Stimulated activated CD4-positive, alpha-beta T cell treated with anti-CD3 and anti-CD28 coated beads, Interleukin-2, amount 100 ng/mL, for 4 hours (primary cell): ENCODE measurements at places on chromosomes 3 and 15.

DNA sequence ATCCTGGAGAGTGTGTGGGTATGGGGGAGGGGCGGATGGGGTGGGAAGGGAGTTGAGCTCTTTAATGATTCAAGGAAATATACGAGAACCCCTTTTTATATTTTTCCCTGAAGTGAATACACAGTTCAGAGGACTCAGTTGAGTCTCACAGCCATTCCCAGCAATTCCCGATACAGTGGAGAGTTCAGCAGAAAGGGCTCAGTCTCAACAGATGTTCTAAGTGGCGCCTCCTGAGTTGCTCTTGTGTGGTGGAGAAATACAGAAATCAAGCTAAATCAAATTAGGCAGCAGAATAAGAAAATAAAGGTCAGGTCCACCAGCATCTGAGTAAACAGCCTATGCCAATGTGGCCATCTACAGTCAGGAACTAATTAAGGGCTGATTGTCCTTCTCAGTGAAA is 372.1 kb downstream of the NR2F2 start:
- no peak for DNase-seq

GRCh38 chr15:62756326-62756994 is 286.1 kb upstream of the TPM1 start:
- no peak for DNase-seq

GRCh38 chr15:78341057-78341987 is 1.2 kb downstream of the CRABP1 start:
- no peak for DNase-seq

- peak; percentile 78 for DNase-seq
These were observed at the start of gene ARHGAP31 for GRCh38 chr3:119293871-119294695. Gene ARHGAP31, plus strand, starts transcription at chr3:119294383. Its CDS starts 522 bp downstream, at chr3:119294905.

DNA sequence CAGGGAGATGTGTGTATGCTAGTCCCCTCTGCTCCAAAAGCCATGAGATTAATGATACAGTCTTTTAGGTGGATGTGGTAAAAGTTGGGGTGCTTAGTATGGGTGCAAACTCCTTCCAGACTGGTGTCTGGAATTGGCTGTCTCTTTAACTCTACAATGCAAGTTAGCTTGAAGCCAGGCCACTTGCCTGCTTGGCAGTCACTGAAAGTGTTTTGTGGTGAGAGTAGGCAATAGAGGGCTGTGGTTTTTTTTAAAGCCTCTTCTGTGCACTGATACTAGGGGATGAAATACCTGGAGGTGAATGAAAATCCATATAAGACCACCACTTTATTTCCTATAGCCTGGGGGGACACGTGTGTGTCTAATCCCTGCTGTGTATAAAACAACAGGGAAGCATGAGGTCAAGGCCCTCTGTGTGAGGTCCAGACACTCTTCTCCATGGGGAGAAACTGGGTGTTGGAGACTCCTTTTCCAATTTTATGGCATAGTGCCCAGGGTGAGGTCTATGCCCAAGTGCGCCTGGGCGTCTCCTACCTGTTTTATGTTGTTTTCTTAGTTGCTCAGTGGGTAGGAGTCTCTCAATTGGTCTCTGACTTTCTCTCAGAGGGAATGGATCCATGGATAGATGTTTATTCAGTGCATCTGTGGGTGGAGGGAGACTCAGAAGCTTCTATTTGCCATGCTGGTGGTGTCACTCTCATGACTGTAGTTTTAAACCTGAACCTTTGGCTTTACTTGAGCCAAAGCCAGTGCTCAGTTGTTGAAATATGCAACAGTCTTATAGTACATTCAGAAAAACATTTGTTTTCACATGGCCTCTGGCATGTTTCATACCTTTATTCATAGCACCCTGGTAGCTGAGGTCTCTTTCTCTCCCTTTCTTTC is 327.8 kb upstream of the ATP11B start:
- no peak for DNase-seq

DNA sequence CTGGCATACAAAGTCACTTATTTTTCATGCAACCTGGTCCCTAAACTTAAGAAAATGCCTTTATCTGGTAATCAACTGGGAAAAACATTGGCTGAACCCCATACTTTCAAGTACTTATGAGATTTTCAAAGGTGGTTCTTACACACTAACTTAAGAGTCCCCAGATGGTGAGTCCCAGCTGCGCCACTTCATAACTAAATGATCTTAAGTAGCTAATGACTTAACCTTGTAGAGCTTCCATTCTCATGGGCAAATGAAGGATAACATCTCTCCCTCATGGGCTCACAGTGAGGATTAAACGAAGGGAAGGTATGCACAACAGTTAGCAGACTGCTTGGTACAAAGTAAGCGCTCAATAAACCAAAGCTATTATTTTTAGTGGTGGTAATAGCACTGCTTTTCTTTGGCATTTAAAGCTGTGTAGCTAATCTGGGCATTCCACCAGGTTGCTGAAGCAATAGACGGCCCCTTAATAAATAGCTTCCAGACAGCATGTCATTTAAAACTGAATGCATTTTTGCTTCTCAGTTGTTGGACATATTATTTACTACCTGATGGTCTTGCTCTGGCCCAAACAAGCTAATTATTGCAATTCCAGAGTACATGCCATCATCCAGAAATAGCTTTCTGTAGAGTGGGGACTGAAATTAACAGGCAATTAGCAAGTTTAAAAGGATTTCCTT is 55.4 kb downstream of the LIPC start:
- no peak for DNase-seq

DNA sequence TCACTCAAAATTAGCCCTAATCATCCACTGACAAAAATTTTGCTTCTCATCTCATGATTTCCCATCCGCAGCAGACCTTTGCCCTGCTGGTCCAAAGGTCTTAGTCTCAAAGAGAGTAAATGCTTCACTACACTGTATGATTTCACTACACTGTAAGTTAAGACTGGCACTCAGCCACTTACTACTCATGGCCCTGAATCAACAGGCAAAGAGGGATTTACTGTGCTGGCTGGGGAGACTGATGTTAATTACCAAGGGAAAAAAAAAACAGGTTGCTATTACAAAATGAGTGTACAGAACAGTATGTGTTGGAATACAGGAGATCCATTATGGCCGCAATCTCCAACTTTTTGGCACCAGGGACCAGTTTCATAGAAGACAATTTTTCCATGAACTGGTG is 214.8 kb downstream of the ZMAT3 start:
- no peak for DNase-seq

DNA sequence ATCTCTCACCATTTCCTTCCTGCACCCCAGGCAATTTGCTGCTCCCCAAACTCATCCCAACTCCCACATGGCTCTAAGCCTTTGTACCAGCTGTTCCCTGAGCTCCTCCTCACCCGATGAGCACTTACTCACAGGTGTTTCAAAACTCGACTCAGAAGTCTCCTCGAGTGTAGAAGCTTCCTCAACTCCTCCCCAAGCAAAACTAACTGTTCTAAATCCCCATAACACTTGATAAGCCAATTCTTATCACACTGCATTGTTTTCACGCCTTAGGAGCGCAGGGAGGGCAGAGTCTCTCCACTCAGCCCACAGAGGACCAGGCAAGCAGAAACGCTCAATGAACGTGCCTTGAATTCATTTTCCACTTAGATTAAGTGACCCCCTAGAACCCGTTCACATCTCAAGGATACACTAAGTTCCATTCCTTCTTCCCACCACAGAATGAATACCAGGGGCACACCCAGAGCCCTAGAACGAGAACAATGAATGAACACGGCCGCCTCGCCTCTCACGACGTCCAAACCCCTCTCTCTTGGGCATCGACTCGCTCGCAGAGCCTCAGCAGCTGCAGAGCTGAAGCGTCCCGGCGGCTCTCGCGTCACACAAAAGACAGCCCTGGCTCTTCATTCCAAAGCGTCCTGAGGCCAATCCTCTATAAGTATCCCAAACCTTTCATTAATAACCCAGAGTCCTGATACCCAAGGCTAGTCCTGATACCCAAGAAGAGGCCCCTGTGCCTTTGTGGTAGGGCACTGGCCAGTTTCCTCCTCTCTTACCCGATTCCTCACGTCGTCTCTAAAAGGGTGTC is 1.1 kb downstream of the RAF1 start:
- DNase-seq = no peak

DNA sequence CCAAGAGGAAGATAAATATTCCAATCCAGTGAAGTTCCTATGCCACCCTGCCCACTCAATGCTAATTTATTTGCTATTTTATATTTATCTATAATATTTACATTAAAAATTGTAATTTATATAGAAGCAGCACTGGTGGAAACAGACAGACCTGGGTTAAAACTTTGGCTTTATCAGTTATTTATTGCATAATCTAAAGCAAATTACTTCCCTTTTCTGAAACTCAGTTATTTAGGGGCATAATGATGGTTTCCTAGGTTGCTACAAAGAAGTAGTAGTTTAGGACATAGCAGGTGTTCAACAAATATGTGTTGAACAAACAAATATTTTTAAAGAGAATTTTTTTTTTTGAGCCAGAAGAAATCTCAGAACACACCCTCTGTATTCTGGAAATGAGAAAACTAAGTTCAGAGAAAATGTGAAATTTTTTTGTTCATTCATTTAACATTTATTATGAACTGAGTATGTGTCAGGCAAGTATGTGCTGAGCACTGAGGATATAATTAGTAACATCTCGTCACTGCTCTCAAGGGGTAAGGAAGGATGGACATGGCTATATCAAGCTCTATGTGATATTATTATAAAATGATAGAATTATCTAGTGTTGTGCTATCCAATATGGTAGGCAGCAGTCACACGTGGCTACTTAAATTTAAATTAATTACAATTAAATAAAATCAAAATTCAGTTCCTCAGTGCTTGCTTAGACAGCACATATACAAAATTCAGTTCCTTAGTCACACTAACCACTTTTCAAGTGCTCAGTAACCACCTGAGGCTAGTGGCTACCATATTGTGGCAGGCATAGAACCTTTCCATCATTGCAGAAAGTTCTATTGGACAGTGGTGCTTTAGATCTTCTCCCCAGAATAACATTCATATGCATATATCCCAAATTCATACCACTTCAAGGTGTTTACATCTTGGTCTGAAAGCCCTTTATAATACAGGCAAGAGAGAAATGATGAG is 7.0 kb upstream of the UBE2Q2 start:
- DNase-seq = no peak

DNA sequence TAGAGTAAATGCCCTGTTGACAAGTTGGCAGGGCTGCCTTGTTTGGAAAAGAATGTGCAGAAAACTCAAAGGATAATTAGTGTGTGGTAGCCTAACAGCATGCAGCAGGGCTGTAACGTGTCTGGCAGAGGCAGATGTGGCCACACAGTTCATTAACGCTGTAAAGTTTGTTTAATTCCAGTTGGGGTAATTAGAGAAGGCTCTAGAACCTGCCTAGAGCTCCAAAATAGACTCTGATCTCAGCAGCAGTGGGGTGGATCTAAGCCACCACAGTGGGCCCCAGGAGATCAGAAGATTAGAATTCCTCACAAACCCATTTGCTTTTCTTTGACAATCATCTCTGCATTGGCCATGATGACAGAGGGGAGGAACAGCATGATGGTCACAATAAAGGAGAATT is 65.1 kb upstream of the LEKR1 start:
- DNase-seq = no peak

DNA sequence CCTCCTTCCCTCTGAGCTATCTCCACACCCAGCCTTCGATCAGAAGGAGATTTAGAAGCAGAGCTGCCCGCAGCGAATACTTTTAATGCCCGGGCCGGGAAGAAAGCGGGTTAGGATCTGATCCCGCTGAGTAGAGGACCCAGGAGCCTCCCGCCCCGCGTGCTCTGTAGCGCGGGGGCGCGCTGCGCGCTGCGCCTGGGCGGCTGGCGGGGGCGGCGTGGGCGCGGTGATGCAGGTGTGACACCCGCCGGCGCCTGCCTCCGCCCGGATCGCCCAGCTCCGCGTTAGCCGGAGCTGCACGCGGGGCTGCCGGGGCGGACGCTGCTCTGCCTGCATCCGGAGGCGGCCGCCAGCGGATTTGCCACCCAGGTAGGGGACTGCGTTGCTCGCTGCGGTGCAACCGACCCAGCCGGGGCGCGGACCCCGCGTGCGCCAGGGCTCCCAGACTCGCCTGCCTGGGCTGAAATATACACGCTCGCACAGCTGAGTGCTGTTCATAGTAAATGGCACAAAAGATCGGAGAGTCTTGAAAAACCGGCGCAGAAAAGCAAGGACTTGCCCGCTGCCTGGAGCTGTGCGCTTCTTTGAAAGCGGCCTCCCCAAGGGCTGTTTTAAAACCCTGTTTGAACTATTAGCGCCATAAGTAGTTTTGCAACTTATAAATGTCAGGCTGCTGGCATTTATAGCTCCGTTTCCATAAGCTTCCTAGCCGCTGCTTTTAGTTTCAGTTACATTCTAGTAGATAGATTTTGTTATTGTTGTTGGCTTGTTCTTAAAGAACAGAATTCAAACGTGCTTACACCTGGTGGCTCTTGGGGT is at the start of gene SV2B:
Gene SV2B (plus strand): TSS at position 263 of the 819 bp plus-strand sequence. CDS start 126,007 bp downstream, outside the sequence.
- peak; percentile 60 for DNase-seq

DNA sequence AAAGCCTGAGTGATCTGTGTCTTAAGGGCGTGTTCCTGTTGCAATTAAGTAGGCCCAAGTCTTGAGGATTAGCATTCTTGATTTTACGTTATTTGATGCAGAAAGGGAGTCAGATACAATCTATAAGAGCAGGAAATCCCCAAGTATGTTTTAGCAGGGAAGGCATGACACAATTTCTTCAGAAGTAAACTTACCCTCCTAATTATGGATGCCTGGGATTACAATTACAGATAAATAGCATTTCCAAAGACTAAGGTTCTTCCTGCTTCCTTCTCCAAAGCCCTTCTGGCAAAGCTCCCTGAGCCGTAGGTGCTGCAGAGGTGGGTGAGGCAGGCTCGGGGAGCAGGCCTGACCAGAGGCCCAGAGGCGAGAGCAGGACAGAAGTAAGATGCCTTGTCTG is 34.9 kb upstream of the ST6GAL1 start:
- DNase-seq = no peak

DNA sequence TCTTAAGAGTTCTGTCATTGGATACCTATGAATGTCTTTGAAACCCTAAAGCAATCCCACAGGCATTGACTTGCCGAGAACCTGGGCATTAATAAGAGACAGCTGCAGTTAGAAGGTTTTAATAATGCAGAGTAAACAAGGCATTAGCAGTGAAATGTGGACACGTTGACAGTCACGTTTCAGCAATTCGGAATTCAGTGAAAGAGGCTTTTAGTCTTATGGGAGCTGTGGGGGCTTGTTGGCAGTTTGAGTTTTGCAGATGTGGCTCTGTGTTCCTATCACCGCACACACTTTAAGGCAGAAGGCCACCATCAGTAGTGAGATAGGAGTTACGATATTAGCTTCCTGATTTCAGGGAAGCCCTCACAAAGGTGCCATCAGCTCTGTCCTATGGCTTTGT is 145.2 kb upstream of the NUDT16 start:
- no peak for DNase-seq

- no peak for DNase-seq
These were observed 398.6 kb upstream of the WNT5A start for GRCh38 chr3:55885721-55886120.

- no peak for DNase-seq
These were observed 190.3 kb upstream of the CDIN1 start for GRCh38 chr15:36389107-36389506.

DNA sequence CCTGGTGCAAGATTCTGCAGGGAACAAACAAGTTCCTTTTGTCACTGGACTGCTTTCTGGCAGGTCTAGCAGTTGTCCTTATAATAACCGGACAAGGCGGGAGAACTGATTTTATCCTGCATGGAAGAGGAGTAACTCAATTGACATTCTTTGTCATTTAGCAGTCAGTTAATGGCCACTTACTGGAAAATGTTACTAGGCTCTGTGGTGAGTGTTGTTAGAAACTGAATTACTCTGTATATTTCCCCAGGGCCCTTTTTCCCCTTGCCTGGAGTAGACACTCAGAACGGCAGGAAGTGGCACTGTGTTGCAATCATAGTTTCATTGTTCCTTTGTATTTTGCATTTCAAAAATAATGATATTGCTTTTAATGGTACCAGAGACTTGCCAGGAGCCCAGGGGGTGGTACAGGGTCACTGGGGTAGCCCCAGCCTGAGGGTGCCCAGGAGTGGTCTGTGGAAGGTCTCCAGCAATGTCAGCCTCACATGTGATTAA is 318.6 kb upstream of the LRRFIP2 start:
- no peak for DNase-seq
